ENCODE measurements at places on chromosomes 6 and 20.

- DNase-seq, result no peak
These were observed 50.2 kb downstream of the GFRA4 start for GRCh38 chr20:3612795-3613572.

- no peak for DNase-seq
These were observed 130.3 kb downstream of the FIG4 start for GRCh38 chr6:109821428-109821827.

DNA sequence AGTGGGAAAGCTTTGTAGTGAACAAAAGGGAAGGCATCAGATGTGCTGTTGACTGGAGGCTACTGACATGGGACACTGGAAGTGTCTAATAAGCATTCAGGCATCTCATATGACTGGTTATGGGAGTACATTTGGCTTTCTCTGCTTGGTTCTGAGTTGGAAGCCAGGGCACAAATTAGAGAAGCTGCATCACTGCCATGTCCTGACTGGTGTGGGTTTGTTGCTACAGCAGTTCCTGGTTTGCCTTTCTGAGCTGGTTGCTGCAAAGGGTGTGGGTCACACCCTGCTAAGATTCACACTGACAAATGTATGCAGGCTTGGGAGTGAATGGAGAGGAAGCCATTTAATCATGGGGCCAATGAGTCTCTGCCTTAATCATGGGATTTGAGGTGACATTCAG lies 36.2 kb upstream of the NANP start:
- DNase-seq, result no peak

DNA sequence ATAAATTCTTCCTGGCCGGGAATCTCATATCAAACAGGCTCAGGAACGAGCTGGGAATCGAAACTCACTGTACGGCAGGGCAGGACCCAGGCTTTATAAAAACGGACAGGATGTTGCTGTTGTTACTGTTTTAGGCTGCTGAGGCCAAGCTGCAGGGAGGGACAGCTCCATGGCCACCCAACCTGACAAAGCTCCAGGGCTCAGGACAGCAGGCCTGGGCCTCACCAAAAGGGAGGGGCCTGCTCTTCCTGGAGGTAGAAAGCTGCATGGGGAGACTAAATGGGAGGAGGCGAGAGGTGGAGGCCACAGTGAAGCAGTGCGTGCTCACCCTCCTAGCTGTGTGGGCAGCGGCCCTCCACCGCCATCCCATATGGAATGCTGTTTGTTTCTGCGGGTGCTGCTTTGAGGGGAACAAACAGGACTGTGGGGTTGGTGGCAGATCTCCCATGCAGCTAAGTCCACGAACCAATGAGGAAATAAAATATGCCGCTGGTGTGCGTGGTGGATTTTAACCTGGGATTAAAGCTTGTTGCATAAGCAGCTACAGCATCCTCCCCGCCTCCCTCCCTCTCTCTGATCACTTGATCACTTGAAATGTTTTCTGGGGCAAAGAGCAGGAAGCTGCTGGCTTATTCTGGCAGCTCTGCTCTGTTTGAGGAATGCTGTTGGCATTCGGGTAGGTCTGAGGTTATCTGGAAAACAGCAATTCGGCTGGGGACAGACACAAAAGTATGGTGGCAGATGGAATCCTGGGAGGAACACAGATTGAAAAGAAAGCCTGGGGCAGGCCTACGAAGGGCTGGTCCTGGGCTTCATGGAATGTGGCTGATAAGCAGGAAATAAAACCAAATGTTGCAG lies 2.4 kb upstream of the ZMYND8 start:
- DNase-seq, result no peak

- DNase-seq, result no peak
These were observed 185.3 kb downstream of the ADAT2 start for GRCh38 chr6:143264986-143265764.

- DNase-seq, result no peak
These were observed 301.2 kb upstream of the HSF2 start for GRCh38 chr6:122098201-122098678.

- no peak for DNase-seq
These were observed 107.7 kb upstream of the RALGAPA2 start for GRCh38 chr20:20820104-20820503.

GRCh38 chr20:15091421-15092037 lies 754.1 kb upstream of the FLRT3 start:
- no peak for DNase-seq

- no peak for DNase-seq
These were observed 149.0 kb downstream of the PDSS2 start for GRCh38 chr6:107310362-107310761.

DNA sequence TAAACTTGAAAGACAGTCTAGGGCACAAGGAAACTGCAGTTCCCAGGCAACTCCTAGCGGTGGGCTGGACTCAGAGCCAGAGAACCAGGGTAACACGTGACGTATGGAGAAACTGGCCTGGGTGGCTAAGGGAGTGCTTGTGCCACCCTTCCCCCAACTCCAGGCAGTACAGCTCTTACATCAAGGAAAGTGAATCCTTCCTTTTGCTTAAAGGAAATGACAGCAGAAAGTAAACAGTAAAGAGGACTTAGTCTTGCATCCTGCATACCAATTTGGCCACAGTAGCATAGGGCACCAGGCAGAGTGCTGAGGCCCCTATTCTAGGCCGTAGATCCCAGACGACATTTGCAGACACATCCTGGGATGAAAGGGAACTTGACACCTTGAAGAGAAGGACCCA lies 322.8 kb downstream of the CD109 start:
- no peak for DNase-seq

DNA sequence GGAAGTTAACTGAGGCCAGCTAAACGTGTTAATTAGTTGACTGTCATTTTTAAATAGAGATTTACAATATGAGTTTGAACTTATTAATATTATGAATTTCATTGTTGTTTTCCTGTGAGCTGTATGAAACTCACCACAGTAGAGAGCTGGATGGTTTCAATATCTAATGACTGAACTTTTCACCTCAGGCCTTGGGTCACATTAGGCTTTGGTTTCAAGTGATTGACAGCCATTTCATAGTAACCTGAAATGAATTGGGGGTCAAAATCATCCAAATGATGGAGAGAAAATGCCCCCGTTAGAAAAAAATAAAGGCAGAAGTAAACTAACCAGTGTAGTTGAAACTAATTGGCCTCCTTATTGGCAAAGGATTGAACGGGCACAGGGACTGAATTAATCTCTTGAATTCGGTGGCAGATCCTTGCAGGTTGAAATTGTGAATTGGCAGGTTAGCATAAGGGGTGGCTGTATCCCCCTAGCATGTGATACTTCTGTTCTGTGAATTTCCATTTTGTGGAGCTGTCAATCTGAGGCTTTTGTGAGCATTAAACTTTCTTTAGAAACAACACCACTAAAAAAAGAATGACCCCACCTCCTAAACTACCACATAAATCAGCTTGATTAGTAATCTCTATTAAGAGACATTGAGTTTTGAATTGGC lies 155.1 kb upstream of the MMS22L start:
- DNase-seq, result no peak

GRCh38 chr20:50577175-50578018 lies 67.2 kb downstream of the PTPN1 start:
- no peak for DNase-seq

DNA sequence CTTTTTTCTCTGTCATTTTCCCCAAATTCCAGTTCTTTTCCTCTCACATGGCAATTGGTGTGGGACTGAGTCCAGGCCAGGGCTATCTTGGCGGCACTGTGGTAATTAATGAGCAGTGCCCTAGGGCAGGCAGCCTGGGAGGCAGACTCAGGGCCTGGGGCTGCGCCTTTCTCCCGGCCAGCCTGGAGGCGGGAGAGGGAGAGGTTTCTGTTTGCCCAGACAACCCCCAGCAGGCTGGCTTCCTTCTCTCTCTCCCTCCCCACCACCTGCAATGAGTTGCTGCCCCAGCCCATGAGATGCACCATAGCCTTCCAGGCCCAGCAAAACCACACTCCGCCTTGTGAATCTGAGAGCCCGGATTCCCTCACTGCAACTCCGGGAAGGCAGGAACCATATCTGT lies 15.1 kb upstream of the CCDC167 start:
- DNase-seq, result no peak

DNA sequence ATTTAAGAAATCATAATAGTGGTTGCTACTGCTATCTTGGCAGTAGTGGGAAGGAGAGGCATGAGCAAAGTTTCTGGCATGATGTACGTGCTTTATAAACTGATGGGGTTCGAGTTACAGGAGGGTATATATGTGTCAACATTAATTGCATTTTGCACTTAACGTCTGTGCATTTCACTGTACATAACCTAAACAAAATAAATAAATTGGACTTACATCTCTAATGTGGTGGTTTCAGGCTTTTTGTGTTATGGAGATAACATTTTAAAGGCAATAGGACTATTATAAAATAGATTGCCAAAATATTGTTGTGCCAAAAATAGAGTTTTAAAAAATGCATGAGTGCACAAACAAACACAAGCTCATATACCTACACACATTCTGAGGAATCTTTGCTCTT lies 1001.1 kb upstream of the GJE1 start:
- no peak for DNase-seq

DNA sequence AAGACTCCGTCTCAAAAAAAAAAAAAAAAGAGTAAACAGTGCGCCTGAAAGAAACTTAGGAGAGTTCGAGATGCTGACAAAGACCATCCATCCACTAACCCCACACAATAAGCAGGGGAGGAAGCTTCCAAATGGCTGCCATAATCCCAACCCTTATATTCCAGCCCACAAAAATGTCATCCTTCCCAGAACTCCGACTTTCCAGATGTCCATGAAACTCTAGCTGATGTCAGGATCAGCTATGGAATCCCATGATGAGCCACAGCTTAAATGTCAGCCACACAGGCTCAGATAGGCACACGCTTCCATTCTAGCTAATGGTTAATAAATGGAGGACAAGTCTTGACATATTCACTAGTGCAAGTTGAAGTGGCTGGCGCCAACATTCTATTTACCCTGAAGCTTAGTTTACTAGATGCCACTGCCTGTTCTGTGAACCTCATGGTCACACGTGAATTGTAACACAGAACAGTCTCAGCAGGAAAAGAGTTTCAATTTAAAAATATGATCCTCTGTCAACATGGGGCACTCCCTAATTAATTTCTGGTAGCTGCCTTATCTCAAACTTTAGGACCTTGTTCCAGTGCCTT lies 75.5 kb downstream of the FOXF2 start:
- no peak for DNase-seq

- DNase-seq, result no peak
These were observed 60.2 kb downstream of the ADAT2 start for GRCh38 chr6:143390278-143390677.

DNA sequence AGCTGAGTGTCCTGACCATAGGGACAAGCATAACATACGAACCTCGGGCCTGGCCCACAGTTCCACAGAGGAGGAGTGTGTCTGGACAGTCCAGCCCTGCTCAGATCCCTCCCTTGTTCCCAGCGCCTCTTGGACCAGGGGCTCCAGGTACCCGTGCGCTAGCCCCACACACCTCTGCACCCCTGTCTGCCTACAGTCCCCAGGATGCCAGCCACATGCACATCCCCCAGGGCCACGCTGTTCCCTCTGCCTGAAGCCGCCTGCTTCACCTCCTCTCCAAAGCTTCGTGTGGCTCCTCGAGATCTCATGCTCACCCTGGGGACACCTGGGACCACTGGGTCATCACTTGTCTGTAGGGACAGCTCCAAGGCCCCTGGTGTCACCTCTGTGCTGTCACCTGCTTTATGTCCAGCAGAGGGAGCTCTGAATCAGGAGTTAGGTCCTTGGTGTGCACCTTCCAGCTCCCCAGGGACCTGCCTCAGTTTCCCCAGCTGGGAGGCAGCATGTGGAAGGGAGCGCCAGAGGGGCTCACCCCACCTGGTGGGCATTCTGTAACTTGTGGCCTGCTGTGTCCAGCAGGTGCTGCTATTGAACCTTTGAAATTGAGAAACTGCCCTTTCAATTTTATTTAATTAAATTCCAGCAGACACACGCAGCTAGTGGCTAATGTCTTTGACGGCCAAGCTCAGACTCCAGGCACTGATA lies 7.3 kb upstream of the YTHDF1 start:
- DNase-seq, result peak; percentile 21

- DNase-seq, result no peak
These were observed 809.7 kb downstream of the MAFB start for GRCh38 chr20:39879296-39879695.

- no peak for DNase-seq
These were observed 127.3 kb downstream of the FLRT3 start for GRCh38 chr20:14210146-14210545.

GRCh38 chr20:33821270-33821836 lies 10.2 kb downstream of the CHMP4B start:
- DNase-seq, result no peak

GRCh38 chr6:46444772-46445454 lies 46.3 kb downstream of the RCAN2 start:
- no peak for DNase-seq

GRCh38 chr6:19613678-19614077 lies 223.5 kb upstream of the ID4 start:
- DNase-seq, result no peak

DNA sequence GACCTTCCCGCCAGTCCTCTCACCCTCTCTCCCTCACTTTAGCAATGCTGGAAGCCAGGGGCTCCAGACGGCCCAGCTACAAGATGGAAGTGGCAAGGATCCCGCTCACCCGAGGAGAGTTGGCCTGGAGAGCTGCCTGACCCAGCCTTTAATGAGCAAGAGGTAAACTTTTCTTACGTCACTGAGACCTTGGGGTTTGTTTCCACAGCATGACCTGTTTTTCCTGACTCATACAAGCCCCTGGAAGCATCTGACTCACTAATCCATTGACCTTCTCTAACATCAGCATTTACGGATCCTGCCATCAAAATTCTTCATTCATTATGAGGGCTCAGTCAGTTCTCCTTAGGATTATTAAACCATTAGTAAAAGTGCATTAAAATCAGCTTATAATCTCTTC lies 120.4 kb downstream of the MYLK4 start:
- no peak for DNase-seq

- DNase-seq, result no peak
These were observed at the start of gene IP6K3 for GRCh38 chr6:33746651-33747100. TSS of gene IP6K3 (minus strand) at chr6:33746905. CDS start at chr6:33735476, 11,429 bp downstream.
